ENCODE measurements at places on chromosomes 11 and 22. TPM values are rescaled to one million over a fixed set of nuclear protein-coding genes. Genes with fewer than 3 reads are reported as not detected.
A peak's percentile ranks its signal among the peaks of the same experiment; 100 is the strongest.

DNA sequence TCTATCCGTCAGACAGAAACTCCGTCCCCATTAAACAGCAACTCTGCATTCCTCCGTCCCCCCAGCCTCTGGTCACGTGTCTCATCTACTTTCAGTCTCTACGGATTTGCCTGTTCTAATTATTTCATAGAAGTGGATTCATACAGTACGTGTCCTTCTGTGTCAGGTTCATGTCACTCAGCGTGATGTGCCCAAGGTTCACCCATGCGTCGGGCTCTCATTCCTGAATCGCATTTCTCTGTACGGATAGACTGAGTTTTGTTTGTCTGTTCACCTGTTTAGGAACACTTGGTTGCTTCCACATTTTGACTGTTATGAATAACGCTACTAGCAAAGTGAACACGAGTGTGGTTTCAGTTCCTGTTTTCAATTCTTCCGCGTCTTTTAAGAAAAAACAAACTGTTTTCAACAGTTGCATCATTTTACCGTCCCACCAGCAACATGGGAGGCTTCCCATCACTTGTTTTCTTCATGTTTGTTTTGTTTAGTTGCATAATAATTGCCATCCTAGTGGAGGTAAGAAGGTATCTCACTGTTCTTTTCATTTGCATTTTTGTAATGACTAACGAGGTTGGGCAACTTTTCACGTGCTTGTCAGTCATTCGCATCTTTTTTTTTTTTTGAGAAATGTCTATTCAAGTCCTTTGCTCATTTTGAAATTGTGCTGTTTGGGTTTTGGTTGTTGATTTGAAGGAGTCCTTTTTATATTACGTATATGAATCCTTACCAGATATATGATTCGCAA lies 8.9 kb upstream of the NLRP6 start:
- H3K4me1 ChIP-seq = no peaks in the 10 kb centered on the region
- peak overlapping the region; percentile 60 for H3K27ac ChIP-seq
- peak overlapping the region; percentile 30 for H3K4me3 ChIP-seq
- DNase-seq = no peak
- H3K27me3 ChIP-seq = no peaks in the 10 kb centered on the region

- H3K4me1 ChIP-seq = peaks cover 8% of the 10 kb centered on the region
- DNase-seq = no peak
- no peaks in the 10 kb centered on the region for H3K36me3 ChIP-seq
- H3K4me3 ChIP-seq = peak overlapping the region; percentile 85
- peak overlapping the region; percentile 83 for H3K27ac ChIP-seq
Measured at GRCh38 chr11:95922536-95923438, 1.1 kb downstream of the MTMR2 start.

DNA sequence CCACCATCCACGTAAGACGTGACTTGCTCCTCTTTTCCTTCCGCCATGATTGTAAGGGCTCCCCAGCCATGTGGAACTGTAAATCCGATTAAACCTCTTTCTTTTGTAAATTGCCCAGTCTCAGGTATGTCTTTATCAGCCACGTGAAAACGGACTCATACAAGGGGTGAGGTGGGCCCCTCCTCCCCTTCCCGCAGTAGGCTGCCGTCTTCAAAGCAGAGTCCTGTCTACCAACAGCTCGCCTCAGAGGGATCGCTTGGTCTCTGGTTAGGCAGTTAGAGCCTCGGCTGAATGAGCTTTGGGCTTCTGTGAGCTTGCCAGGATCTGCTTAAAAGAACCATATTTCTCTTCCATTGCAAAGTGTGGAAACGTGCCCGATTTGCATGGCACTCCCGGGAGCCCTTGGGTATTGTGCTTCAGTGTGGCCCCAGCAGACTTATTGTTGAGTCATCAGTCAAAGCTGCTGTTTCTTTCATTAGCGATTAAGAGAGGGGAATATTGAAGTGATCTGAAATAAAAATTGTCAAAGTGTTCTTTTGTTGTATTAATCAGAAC lies 338.3 kb downstream of the TBC1D22A start:
- H3K4me1 ChIP-seq = no peaks in the 10 kb centered on the region
- no peaks in the 10 kb centered on the region for H3K27me3 ChIP-seq

DNA sequence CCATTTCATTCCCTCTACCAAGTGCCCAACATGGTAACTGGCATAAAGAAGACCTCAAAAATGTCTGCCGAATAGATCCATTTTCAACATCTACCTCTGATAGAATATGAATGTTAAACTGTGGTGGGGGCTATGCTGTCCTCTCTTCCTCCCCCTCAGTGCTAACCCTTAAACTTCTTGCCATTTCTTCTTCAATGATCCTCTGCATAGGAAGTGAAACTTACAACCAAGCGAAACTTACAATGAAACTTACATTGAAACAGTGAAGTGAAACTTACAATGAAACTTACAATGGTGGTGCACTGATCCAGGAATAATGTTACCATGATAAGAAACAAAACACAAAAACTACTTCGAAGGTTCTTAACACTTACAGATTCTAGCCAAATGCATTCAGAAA lies 4.7 kb downstream of the RTCB start:
- no peaks in the 10 kb centered on the region for H3K27me3 ChIP-seq
- no peak overlapping the region for H3K4me3 ChIP-seq
- peaks cover 22% of the 10 kb centered on the region for H3K36me3 ChIP-seq
- H3K4me1 ChIP-seq = peaks cover 31% of the 10 kb centered on the region

GRCh38 chr11:1469911-1470680 lies 16.5 kb downstream of the MOB2 start:
- no peak for DNase-seq
- H3K36me3 ChIP-seq = no peaks in the 10 kb centered on the region
- H3K27me3 ChIP-seq = no peaks in the 10 kb centered on the region
- H3K27ac ChIP-seq = no peak overlapping the region

DNA sequence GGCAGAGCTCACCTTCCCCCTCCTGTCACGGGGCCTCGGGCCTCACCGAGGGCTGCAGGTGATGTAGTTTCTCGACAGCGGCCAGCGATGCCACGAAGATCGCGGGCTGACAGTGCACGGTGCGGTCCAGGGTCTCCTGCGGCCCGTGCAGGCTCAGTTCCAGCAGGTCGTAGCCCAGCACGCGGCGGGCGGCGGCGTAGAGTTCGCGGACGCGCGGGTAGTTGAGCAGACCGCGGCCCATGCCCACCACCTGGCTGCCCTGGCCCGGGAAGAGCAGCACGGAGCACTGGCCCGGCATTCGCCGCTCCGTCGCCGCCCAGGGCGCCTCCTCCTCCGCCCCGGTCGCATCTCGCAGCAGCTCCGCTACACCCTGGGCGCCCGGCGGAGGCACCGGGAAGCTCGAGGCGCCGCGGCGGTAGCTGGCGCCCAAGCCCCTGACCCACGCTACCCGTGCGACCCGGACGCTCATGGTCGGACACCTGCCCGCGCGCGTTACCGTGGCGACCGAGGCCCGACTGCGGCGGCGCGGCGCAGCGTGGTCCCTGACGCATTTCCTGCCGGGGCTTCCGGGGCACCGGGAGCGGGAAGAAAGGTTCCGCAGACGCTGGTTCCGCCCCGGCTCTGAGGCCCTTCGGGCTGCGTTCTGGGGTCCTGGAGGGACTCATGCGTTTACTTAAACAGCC lies at the start of gene MCAT:
MCAT (minus strand) TSS at position 519 of the 683 bp plus-strand sequence; CDS start at position 469, 50 bp downstream.
- no peaks in the 10 kb centered on the region for H3K27me3 ChIP-seq
- peaks cover 7% of the 10 kb centered on the region for H3K4me1 ChIP-seq
- H3K36me3 ChIP-seq = no peaks in the 10 kb centered on the region

- H3K36me3 ChIP-seq = no peaks in the 10 kb centered on the region
- peaks cover 3% of the 10 kb centered on the region for H3K27me3 ChIP-seq
- H3K4me3 ChIP-seq = no peak overlapping the region
- H3K27ac ChIP-seq = no peak overlapping the region
Measured at GRCh38 chr11:106785913-106786650, 232.2 kb downstream of the GUCY1A2 start.

DNA sequence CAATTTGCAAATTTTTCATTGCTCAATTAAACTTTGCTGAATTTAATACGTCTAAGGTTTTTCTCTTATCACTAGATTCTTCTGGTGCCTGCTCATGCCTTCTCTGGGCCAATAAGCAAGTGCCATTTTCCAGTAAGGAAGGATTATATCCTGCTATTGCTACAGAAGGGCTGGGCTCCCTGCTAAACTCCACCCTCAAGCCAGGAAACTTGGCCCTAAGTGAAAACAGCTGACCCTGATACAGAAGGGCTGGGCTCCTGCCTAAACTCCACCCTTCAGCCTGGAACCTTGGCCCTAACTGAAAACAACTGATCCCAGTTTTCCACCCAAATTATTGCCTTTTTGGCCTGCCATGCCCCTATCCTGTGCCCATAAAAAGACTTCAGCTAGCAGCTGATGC lies 385.3 kb downstream of the DYNC2H1 start:
- no peak overlapping the region for H3K27ac ChIP-seq
- no peaks in the 10 kb centered on the region for H3K27me3 ChIP-seq
- DNase-seq = no peak
- no peaks in the 10 kb centered on the region for H3K36me3 ChIP-seq

GRCh38 chr22:47304191-47304831 lies 541.9 kb downstream of the TBC1D22A start:
- DNase-seq = peak; percentile 19
- H3K4me3 ChIP-seq = no peak overlapping the region
- no peaks in the 10 kb centered on the region for H3K36me3 ChIP-seq
- no peaks in the 10 kb centered on the region for H3K4me1 ChIP-seq

GRCh38 chr22:31286360-31287255 lies 5.7 kb downstream of the PIK3IP1 start:
- DNase-seq = no peak
- no peak overlapping the region for H3K4me3 ChIP-seq
- H3K36me3 ChIP-seq = no peaks in the 10 kb centered on the region
- no peaks in the 10 kb centered on the region for H3K27me3 ChIP-seq

DNA sequence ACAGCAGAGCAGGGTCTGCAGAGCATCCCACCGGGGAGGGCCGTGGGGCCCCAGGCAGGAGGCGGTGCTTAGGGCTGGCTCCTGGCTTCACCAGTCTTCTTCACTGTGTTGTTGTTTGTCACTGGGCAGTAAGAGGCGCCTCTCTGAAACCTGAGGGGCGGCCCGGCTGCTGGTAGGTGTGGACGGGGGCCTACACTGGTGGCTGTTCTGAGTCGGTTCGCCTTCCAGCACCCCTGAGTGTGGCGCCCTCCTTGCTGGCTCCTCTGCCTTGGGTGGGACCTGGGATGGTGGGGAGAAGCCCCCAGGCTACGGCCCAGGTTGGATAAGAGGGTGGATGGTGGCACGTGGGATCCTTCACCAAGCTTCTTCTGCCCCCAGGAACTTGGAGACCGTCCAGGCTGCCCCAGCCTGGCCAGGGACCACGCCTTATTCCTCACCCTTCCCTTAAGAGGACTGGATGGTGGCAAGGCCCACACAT lies 10.4 kb upstream of the GRAMD4 start:
- H3K4me1 ChIP-seq = peaks cover 3% of the 10 kb centered on the region
- no peak for DNase-seq
- H3K27ac ChIP-seq = no peak overlapping the region

DNA sequence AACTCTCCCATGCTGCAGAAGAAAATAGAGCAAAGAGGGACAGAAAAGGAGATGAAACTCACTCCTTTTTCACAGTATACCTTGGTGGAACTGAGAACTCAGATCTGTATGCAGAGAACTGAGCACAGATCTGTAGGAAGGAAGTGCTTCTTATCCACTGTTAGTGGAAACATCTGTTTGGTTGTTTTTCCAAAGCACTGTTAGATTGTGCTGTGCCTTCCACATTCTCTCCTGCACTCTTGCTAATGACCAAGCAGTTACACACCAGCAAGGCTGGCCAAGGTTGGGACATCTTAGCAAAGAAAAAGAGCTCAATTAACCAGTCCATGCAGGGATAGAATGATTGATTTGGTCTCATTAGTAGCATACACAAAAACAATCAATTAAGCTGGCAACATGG lies 20.1 kb upstream of the SIK2 start:
- H3K4me3 ChIP-seq = no peak overlapping the region
- no peak overlapping the region for H3K27ac ChIP-seq
- no peaks in the 10 kb centered on the region for H3K27me3 ChIP-seq
- DNase-seq = no peak
- H3K36me3 ChIP-seq = no peaks in the 10 kb centered on the region

DNA sequence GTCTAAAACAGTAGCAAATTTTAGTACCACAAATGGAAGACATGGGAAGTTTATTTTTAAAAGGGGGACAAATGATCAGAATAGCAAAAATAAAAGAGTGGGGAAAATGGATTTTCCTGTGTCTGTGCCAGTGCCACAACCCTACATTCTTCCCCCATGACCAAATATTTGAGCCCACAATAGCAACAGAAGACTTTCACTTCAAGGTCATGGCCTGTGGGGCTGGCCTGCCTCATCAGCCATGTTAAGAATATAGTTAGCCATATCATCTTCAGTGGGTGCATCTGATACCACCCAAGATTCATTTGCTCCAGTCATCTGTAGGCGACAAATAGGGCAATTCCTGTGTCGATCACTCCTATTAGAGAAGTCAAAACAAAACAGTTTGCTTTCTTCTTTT lies 26.3 kb downstream of the RNF141 start:
- no peak overlapping the region for H3K4me3 ChIP-seq
- no peaks in the 10 kb centered on the region for H3K36me3 ChIP-seq
- no peak for DNase-seq
- no peak overlapping the region for H3K27ac ChIP-seq

DNA sequence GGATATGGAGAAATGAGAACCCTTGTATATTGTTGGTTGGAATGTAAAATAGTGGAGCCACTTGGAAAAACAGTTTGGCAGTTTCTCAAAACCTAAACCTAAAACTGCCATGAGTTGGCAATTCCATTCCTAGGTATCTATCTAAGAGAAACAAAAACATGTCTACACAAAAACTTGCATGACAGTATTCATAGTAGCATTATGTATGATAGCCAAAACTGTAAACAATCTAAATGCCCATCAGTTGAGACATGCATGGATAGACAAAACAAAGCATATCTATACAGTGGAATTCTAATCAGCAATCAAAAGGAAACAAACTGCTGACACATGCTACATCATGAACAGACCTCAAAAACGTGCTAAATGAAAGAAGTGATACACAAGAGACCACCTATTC lies 34.9 kb downstream of the TRAF6 start:
- H3K4me1 ChIP-seq = no peaks in the 10 kb centered on the region
- H3K27me3 ChIP-seq = no peaks in the 10 kb centered on the region
- no peak for DNase-seq
- H3K36me3 ChIP-seq = no peaks in the 10 kb centered on the region
- no peak overlapping the region for H3K4me3 ChIP-seq

- peaks cover 37% of the 10 kb centered on the region for H3K36me3 ChIP-seq
- H3K27me3 ChIP-seq = no peaks in the 10 kb centered on the region
- DNase-seq = no peak
- H3K4me3 ChIP-seq = peak overlapping the region; percentile 87
Measured at GRCh38 chr22:39518996-39519680, 1.2 kb upstream of the ATF4 start.

DNA sequence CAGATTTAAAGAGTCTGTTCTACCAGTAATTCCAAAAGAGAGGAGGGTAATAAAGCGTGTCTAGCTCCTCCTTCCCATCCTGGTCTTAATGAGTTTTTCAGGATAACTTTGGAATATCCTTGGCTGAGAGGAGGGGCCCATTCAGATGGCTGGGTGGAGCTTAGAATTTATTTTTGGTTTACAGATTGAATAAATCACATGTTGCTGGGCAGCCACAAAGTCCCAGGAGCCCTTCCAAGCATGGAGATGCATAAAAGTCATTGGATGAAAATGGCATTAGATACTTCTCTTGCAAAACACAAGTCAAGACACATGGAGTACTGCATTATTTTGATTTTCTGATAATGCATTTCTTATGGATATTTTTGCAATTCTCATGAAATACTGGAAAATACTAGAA lies 139.0 kb downstream of the TRPC6 start:
- peaks cover 15% of the 10 kb centered on the region for H3K4me1 ChIP-seq
- H3K4me3 ChIP-seq = no peak overlapping the region

The CRYBA4 gene
- total RNA-seq = not detected

The CARD10 gene
- 7.8 TPM for total RNA-seq

The TEX12 gene
- 0.42 TPM for total RNA-seq

The TMEM45B gene
- total RNA-seq = 5.5 TPM

The TNKS1BP1 gene
- 28.3 TPM for total RNA-seq

The TESMIN gene
- total RNA-seq = 0.42 TPM
